ENCODE measurements at places on chromosomes 12 and 14. TPM values are rescaled to one million over a fixed set of nuclear protein-coding genes. Genes with fewer than 3 reads are reported as not detected.

DNA sequence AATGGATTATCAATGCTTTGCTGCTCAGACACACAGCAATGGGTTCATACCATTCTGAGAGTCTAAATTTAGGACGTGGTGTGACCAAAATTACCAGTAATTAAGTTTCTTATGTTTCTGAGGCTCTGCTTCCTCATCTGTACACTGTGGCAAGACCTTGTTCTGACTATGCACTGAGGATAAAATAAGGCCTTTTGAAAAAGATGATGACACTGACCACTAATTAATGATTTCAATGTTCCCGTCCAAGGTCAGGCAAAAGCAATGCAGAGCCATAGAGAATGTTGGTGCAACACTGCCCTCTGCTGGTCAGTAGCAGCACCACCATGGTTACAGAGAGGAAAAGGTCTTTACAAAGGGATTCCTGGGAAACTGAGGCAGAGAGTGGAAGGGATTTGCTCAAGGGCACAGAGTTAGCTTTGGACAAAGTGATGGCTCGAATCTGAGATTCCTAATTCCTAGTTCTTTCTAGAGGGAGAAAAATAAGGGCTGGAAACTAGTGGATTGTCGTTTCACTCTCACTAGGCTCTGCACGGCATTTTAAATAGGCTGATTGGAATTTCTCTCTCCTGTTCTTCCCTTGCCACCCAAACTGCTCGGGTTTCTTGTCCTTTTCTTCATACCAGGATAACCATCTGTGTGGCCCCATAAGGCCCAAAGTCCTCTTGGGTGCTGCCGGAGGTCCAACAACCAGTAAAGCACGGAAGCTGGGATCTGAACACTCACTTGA lies 22.3 kb upstream of the P2RX7 start:
- H3K27me3 ChIP-seq: no peaks in the 10 kb centered on the region
- H3K36me3 ChIP-seq: no peaks in the 10 kb centered on the region
- H3K4me3 ChIP-seq: no peak overlapping the region
- DNase-seq: peak; percentile 56

The GALNT6 gene
- 1.3 TPM for total RNA-seq

DNA sequence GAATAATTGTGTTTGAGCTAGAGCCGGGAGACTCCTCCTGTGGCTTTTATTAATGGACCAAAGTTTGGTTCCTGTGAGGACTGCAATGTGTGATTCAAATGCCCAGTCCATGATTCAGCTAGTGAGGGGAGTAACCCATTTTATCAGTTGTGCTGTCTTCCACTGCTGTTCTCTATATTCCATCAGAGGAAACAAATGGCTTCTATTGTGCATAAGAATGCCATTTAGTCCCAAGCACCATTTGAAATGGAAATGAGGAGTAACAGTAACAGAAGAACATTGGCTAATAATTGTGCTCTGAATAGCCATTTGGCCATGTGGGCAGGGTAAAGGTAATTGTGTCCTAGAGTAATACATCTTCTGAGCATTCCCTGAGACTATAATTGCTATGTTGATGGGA lies 642.7 kb downstream of the DIO2 start:
- no peak overlapping the region for H3K4me3 ChIP-seq
- no peak for DNase-seq
- no peaks in the 10 kb centered on the region for H3K36me3 ChIP-seq

The TCL1B gene
- not detected for total RNA-seq

GRCh38 chr14:105878554-105878953 lies 352.2 kb downstream of the TMEM121 start:
- H3K27ac ChIP-seq: no peak overlapping the region
- H3K4me1 ChIP-seq: no peaks in the 10 kb centered on the region
- H3K4me3 ChIP-seq: no peak overlapping the region
- no peaks in the 10 kb centered on the region for H3K36me3 ChIP-seq

GRCh38 chr12:48781750-48782456 lies 7.0 kb downstream of the ADCY6 start:
- no peaks in the 10 kb centered on the region for H3K4me1 ChIP-seq
- no peaks in the 10 kb centered on the region for H3K36me3 ChIP-seq
- no peak overlapping the region for H3K27ac ChIP-seq
- H3K27me3 ChIP-seq: no peaks in the 10 kb centered on the region
- H3K4me3 ChIP-seq: no peak overlapping the region

GRCh38 chr12:130254461-130255276 lies 83.0 kb upstream of the PIWIL1 start:
- no peaks in the 10 kb centered on the region for H3K27me3 ChIP-seq
- no peaks in the 10 kb centered on the region for H3K4me1 ChIP-seq
- H3K4me3 ChIP-seq: no peak overlapping the region
- H3K27ac ChIP-seq: no peak overlapping the region

The COL2A1 gene
- not detected for total RNA-seq

The NPFF gene
- not detected for total RNA-seq

DNA sequence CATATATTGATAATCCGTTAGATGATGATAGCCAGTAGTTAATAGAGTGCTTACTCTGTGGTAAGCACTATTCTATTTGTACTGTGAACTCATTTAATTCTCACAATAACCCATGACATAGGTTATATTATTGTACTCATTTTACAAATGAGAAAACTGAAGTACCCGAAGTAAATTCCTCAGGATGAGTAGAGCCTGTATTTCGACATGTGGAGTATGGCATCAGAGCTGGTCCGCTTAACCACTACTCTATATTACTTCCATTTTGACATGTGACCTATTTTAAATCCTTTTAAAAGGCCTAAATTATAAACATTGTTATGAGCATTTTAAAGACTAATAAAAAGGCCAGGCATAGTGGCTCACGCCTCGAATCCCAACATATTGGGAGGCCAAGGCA lies 8.0 kb upstream of the RAP1B start:
- no peaks in the 10 kb centered on the region for H3K27me3 ChIP-seq
- no peak overlapping the region for H3K4me3 ChIP-seq
- DNase-seq: no peak
- no peaks in the 10 kb centered on the region for H3K36me3 ChIP-seq
- H3K27ac ChIP-seq: no peak overlapping the region

- no peaks in the 10 kb centered on the region for H3K36me3 ChIP-seq
- peaks cover 11% of the 10 kb centered on the region for H3K4me1 ChIP-seq
- peak overlapping the region; percentile 94 for H3K27ac ChIP-seq
- no peak for DNase-seq
- H3K4me3 ChIP-seq: peak overlapping the region; percentile 89
These were observed 618 bp upstream of the ANKRD52 start for GRCh38 chr12:56258820-56259183.

The CKB gene
- total RNA-seq: 199 TPM

DNA sequence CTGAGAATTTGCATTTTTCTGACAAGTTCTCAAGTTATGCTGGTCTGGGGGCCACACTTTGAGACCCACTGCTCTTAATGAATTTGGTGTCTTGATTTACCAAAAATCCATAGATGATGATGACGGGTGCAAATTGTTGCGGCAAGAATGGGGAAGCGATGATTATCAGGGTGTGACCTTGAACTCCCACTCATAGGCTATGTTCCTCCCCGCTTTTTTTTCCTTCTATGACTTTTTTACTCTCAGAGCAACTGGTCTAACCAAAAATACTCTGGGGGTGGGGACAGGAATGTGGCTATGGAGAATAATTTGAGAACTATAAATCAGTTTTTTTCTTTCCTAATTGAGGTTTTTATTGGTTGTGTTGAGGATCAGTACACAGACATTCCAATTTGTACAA lies 83.6 kb downstream of the PPFIBP1 start:
- H3K4me1 ChIP-seq: no peaks in the 10 kb centered on the region
- no peaks in the 10 kb centered on the region for H3K36me3 ChIP-seq
- DNase-seq: no peak
- H3K27ac ChIP-seq: peak overlapping the region; percentile 71
- H3K4me3 ChIP-seq: no peak overlapping the region
- H3K27me3 ChIP-seq: no peaks in the 10 kb centered on the region

The CCDC175 gene
- total RNA-seq: not detected

The MUCL1 gene
- not detected for total RNA-seq

- H3K27me3 ChIP-seq: no peaks in the 10 kb centered on the region
- H3K27ac ChIP-seq: peak overlapping the region; percentile 96
- no peak overlapping the region for H3K4me3 ChIP-seq
- no peak for DNase-seq
These were observed 3.0 kb downstream of the NPFF start for GRCh38 chr12:53504004-53504920.

DNA sequence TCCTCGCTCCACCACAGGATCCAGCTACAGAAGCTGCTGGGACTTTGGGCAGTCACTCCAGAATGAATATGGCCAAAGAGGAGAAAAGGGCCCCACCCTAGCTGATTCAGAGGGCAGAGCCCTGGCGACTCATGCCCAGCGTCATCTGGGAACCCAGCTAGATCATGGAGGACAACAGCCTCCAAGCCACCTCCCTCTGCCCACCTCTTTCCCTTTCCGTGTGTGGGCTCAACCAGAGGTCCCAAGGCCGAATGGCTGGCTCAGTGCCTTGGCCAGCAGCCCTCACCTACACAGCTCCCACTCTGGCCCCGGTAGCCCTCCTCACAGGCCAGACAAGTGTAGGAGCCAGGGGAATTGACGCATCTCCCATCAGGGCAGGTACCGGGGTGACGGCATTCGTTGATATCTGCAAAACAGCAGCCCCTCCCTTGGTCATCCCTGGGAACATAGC lies 17.4 kb downstream of the ISCA2 start:
- no peak overlapping the region for H3K4me3 ChIP-seq
- H3K4me1 ChIP-seq: no peaks in the 10 kb centered on the region
- no peak for DNase-seq
- no peak overlapping the region for H3K27ac ChIP-seq

- no peaks in the 10 kb centered on the region for H3K27me3 ChIP-seq
- peak overlapping the region; percentile 66 for H3K27ac ChIP-seq
- no peak for DNase-seq
- H3K36me3 ChIP-seq: no peaks in the 10 kb centered on the region
- H3K4me3 ChIP-seq: no peak overlapping the region
These were observed 43.6 kb downstream of the LIN7A start for GRCh38 chr12:80894179-80894578.

GRCh38 chr12:64510667-64511066 lies 58.7 kb downstream of the TBK1 start:
- H3K4me1 ChIP-seq: no peaks in the 10 kb centered on the region
- no peak overlapping the region for H3K4me3 ChIP-seq
- H3K36me3 ChIP-seq: no peaks in the 10 kb centered on the region
- DNase-seq: no peak
- no peaks in the 10 kb centered on the region for H3K27me3 ChIP-seq
- H3K27ac ChIP-seq: no peak overlapping the region

- no peak overlapping the region for H3K27ac ChIP-seq
- no peak overlapping the region for H3K4me3 ChIP-seq
- no peaks in the 10 kb centered on the region for H3K4me1 ChIP-seq
- no peaks in the 10 kb centered on the region for H3K36me3 ChIP-seq
- no peak for DNase-seq
These were observed 244.1 kb downstream of the BTG1 start for GRCh38 chr12:91901381-91902074.

The RAD9B gene
- total RNA-seq: 1.2 TPM

DNA sequence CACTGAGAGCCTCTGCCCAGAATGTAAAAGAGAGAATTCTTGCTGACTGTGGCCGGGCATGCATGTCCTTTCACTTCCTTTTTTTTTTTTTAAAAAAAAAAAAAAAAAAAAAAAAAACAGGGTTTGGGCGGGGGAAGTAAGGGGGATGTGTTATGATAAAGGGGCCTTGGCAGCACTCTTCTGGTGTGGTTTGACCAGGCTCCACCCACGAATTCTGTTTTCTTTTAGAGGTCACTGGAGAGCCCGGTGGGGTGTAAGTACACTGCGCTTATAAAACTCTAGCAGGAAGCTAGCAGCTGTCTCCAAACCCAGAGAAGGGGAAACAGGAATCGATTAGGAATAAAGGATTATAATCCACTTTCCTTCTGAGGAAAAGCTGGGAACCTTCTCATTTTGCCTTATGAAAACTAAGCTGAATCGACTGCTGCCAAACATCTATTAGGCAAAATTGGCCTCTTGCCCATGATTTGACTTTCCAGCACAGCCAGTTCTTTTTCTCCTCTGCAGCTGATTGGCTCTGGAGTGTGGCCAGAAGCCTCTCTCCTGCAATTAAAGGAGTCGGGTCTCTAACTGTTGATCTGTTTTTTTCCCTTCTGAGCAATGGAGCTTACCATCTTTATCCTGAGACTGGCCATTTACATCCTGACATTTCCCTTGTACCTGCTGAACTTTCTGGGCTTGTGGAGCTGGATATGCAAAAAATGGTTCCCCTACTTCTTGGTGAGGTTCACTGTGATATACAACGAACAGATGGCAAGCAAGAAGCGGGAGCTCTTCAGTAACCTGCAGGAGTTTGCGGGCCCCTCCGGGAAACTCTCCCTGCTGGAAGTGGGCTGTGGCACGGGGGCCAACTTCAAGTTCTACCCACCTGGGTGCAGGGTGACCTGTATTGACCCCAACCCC lies 27.7 kb upstream of the HIGD1C start:
- peak overlapping the region; percentile 66 for H3K4me3 ChIP-seq
- peaks cover 4% of the 10 kb centered on the region for H3K4me1 ChIP-seq
- no peaks in the 10 kb centered on the region for H3K27me3 ChIP-seq

The FOXA1 gene
- total RNA-seq: not detected

- H3K4me3 ChIP-seq: no peak overlapping the region
- no peaks in the 10 kb centered on the region for H3K27me3 ChIP-seq
- no peaks in the 10 kb centered on the region for H3K4me1 ChIP-seq
- H3K27ac ChIP-seq: no peak overlapping the region
These were observed 62.8 kb downstream of the SERPINA3 start for GRCh38 chr14:94675036-94675435.

Data from uterus (tissue), 4 donors.